ENCODE measurements at places on chromosomes 1 and 21.

GRCh38 chr1:17606826-17607440 is 67.4 kb downstream of the ARHGEF10L start:
- DNase-seq = peak; percentile 59

- DNase-seq = no peak
Observed at GRCh38 chr1:60833173-60833572, 249.2 kb upstream of the NFIA start.

DNA sequence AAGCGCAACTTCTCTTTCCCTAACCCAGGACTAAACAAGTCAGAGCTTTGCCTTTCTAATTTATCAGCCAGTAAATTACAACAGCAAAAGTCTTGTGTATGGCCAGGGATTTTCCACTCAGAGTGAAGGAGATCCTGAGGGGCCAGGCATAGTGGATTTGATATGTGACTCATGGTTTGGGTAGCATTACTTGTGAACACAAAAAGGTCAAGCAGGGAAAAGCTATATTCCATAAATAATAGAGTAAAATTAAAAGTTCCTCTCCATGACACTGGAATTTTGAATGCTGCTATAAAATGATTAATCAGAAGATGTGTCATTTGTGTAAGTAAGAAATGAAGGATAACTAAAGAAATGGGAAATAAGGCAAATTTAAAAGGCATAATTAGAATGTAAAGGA is 284.8 kb downstream of the HLX start:
- no peak for DNase-seq

DNA sequence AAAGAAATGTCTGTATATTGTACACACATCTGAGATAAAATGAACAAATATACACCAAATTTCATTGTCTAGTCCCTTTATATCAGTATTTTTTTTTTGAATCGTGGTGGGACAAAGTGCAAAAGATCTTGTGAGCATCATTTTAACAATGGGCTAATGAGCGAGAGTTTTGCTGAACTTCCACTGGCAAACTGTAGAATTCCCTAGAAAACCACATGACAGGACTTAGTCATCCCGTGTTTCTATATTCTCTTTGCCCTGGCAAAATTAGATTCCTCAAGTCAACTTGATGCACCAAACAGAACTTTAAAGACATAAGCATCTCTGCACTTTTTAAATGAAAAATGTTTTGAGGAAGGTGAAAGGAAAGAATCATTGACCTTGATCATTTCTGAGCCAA is 488.2 kb upstream of the PTBP2 start:
- no peak for DNase-seq

DNA sequence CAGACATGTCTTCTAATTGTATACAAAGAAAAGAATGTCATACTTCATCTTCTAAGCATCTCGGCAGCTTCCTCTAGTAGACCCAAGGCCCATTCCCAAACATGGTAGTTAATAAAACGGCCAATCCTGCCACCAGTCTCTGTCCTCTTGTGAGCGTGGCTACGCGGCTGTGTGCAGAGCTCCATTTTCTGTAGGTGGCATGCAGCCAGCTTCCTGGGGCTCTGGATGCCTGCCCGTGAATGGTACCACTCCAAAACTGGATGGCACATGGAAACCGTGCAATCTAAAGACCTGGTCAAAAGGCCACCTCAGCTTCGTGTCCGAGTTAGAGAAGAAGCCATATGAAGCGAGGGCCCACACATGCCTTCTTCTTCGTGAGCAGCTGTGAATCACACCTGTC is 110.7 kb downstream of the SIPA1L2 start:
- no peak for DNase-seq

DNA sequence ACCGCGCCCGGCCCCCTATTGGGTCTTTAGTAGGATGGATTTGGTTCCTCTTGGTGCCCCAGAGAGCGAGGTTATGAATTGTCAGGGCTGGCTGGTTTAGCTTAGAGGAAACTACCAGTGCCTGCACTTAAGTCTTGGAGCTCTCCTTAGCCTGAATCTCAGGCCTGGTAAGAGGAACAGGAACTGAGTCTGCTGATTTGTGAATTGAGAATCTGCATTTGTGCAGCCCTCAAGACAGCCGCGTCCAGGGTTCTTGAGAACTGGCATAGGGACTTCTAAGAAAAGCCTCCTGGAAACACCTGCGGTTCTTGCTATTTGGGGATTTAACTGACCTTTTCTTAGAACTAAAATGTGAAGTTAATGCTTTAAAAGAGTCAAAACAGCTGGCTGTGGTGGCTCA is 1.7 kb downstream of the NECAP2 start:
- no peak for DNase-seq

DNA sequence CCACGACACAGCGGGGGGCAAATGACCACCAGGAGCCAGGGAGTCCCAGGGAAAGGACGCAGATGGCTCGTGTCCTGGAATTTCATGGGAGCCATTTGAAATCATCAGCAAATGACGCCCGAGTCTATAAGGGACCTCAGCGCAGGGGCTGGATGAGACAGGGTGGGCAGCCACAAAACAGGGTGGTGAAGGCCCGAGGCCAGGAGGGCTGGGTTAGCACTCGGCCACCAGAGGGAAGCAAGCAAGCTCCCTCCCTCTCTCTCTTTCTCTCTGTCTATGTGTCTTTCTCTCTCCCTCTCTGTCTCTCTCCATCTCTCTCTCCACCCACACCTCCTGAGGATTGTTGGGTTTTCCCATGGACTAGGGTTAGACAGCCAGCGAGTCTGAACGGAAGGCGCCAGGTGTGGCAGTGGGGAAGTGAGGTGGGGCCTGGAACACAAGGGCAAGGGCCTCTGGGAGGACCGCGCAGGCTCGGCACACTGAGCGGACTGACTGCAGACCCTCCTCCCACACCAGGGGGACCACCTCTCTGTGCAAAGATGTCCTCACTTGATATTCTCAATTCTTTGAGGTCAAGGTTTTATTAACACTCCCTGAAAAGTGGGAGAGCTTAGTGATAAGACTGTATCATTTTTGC is 73.8 kb upstream of the TMPRSS2 start:
- no peak for DNase-seq

DNA sequence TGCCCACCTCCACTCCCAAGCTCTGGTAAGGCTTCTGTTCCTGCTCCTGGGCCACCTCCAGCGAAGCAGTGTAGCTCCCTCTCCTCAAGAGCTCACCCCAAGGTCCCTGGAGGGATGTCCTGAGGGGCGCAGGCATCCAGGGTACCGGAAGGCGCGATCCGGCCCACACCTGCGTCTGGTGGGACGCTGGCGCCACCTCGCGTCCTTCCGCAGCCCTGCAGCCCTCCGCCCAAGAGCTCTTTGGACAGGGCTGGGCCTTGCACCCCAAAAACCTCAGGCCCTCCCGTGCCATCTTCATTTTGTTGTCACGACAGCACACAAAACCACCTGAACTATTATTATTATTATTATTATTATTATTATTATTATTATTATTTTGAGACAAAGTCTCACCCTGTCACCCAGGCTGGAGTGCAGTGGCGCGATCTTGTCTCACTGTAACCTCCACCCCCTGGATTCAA is 49.2 kb upstream of the PAX7 start:
- DNase-seq = no peak
